Mesenteric fat pad (tissue), 1 donor: ENCODE measurements at places on chromosomes 2 and 18.
A peak's percentile ranks its signal among the peaks of the same experiment; 100 is the strongest.

DNA sequence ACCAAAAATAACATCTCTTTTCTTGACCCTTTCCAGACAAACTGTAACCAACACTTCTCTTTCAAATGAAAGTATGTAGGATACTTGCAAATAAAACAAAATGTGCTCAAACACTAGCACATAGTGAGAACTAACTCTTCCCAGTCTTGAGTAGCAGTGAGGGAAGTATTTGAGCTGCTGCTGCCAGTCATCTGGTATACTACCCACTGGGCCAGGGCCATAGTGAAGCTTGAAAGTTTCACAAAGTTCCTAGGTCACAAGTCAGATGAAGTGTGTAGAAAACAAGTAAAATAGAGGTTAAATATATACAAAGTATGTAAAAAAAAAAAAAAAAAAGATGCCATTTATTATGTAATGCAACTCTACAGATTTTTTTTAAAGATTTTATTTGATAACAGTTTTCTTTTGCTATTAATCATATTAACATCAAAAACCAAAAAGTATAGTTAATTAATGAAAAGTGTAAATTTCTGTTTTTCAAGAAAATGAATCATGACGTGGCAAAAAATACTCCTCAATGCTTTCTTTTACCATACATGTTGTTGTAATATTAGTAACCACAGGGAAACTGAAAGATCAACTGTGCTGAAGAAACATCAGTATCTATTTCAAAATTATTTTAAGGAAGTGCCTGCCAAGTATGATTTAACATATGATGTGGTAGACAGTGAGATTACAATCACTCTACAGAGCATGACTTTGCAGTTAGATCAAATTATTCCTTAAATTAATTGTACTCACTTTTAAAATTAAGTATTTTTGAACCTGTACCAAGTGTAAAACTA is 21.6 kb upstream of the TRIB2 start:
- DNase-seq = no peak

GRCh38 chr2:105784589-105784988 is 39.9 kb downstream of the NCK2 start:
- DNase-seq = no peak

DNA sequence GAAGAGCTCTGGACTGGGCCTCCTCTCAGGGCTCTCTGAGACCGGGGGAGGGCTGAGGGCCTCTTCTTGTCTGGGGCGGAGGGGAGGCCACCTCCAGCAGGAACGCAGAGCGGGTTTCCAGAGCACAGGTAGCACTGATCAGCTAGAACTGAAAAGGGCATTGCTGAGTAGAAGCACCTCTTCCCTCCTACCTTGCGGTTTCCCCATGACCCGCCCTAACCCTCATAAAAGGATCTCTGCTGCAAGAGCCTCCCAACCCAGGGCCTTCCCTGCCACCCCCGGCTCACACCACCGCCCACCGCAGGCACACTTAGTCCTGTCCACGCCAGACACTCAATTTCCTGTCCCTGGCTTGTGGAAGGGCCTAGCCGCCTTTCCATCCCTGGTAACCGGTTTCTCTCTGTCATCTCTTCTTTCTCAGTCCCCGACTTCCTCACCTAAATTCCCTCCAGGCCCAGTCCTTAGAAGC is 966 bp downstream of the ADCY3 start:
- no peak for DNase-seq

GRCh38 chr2:233413046-233413445 is 58.8 kb downstream of the DGKD start:
- DNase-seq = no peak

DNA sequence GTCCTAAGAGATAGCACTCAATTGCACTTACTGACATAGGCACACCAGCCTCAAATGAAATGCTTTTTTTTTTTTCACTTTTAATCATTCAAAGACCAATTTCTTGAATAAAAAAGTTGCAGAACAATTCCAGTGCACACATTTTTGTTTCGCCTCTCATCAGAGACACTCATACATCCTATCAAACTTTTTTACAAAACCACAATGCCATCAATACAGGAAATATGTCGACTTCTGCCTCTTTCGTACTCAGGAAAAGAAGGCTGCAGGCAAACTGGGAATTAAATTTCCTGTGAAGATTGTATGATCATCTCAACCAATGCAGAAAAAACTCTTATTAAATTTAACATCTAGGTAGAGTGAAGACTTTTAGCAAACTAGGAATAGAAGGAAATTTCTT is 112.4 kb downstream of the DNER start:
- DNase-seq = no peak

DNA sequence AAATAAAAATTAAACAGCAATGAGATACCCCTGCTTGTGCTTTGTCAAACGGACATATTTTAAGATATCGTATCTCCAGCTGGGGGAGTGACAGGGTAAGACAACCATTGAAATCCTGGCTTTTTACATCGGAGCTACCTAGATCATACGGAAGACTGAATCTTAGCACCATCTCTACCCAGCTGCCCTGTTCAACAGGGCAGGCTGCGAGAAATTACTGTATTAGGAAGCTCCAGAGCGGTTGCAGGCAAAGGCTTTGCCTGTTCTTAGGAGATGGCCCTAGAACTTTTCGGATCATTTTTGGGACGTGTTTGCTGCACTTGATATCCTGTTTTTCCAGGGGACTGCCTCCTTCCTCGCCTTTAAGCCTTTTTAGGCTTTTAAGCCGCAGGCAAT is 2.0 kb upstream of the PRKCE start:
- DNase-seq = no peak

GRCh38 chr18:10916865-10917264 is 232.5 kb downstream of the PIEZO2 start:
- DNase-seq = no peak

GRCh38 chr2:110852051-110852450 is 119.7 kb downstream of the ACOXL start:
- peak; percentile 78 for DNase-seq

- DNase-seq = no peak
Observed at GRCh38 chr2:147365622-147366021, 479.2 kb upstream of the ACVR2A start.

DNA sequence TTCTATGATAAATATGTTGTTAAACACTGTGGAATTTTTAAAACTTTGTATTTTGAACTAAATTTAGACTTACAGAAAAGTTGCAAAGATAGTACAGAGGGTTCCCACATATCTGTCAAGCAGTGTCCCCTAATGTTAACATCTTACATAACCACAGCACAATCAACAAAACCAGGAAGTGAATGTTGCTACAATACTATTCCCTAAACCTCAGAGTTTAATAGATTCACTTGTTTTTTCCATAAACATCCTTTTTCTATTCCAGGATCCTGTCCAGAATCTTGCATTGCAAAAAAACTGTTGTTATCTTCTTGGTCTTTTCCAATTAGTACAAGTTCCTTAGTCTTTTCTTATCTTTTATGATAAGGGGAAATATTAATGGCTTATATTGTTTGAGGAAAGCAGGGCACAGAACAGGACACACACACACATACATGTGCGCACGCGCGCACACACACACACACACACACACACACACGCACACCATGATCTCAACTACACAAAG is 251.1 kb upstream of the TRIB2 start:
- no peak for DNase-seq

GRCh38 chr2:241052677-241053360 is 49.3 kb downstream of the MTERF4 start:
- no peak for DNase-seq

DNA sequence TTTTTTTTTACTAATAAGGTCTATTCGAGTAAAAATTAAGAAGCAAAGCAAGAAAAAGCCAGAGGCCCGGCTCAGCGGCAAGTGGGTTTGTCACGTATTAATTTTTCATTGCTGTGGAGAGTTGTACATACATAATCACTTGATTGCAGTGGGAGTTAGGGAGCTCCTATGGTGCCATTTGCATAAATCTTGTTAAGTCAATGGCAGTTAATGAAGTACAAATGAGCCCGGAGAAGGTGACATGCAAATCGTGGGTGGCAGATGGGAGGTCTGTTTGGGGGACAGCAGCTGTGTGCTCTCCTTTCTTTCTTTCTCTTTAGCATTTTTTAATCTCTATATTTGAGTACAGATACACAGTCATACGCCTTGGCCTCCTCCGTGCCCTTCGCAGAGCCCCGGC is 317.0 kb downstream of the AGAP1 start:
- no peak for DNase-seq

DNA sequence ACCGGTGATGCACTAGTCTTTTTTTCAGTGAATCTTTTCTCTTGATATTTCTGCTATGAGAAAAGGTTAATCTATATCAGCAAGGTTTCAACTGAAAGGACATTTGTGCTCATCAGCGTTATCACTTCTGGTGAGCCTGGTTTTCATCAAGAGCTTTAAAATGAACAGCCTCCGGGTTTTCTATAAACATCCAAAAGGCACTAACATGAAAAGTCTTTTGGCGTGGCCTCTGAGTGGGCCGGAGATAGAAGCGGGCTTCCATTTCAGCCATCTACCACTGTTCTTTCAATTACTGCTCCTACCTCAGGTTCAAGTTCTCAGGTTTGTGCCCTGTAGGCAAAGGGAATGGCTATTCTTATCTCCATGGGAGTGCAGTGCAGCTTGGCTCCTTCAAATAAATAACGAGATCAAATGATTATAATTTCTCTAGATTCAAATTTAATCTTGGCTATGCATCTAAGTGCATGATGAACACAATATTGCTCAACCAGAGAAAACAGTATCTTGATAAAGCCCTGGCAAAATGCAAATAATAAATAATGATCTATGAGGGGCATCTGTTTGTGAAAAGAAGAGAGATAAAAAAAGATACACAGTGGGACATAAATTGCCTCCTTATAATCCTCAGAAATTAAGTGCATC is 314.8 kb downstream of the CDH2 start:
- no peak for DNase-seq
